ENCODE measurements at places on chromosomes 4 and X.

DNA sequence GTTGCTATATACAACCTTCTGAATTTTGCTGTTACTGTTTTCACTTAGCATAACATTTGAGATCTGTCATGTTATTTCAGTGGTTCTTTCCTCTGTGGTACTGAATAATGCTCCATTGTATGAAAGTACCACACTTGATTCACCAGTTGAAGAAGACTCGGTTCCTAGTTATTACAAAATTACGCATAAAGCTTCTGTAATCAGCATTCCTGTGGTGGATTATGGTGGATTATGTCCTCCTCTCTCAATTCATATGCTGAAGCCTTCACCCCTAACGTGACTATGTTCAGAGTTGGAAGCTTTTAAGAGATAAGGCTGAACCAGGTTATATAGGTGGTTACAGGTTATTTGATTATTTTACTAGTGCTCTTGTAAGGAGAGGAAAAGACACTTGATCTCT is 2143.5 kb upstream of the AGA start:
- DNase-seq: no peak

GRCh38 chrX:150160656-150161055 is 202.5 kb upstream of the MAMLD1 start:
- no peak for DNase-seq

GRCh38 chr4:140091305-140091704 is 62.7 kb downstream of the MAML3 start:
- DNase-seq: no peak

DNA sequence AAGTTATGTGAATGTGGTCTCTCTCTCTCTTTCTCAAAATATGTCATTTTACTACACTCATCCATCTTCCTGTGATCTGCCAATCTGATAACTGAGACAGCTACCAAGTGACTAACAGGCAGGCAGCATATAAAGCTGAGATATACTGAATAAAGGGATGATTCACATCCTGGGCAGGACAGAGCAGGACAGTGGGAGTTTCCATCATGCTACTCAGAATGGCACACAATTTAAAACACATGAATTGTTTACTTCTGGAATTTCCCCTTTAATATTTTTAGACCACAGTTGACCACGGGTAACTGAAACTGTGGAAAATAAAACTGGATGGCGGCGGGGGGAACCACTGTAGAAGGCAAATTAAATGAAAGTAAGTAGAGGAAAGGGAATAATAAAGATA is 58.6 kb upstream of the DCTD start:
- peak; percentile 76 for DNase-seq

DNA sequence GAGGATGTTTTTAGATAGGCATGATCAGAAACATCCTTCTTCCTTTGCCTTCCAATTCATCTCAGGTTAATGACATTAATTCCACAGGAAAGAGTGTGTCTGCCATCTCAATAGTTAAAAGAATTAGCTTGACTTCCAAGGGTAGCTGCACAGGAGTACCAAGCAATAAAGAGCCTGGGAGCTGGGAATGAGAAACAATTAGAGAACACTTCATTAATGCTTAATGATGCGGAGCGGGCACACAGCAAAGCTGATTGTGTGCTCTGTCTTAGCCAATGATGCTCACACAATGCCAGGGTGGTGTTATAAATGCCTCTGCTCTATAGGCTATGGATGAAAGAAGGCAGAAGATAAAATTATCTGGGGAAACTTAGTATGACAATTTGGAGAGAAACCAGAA is 1052.5 kb upstream of the LCORL start:
- no peak for DNase-seq

DNA sequence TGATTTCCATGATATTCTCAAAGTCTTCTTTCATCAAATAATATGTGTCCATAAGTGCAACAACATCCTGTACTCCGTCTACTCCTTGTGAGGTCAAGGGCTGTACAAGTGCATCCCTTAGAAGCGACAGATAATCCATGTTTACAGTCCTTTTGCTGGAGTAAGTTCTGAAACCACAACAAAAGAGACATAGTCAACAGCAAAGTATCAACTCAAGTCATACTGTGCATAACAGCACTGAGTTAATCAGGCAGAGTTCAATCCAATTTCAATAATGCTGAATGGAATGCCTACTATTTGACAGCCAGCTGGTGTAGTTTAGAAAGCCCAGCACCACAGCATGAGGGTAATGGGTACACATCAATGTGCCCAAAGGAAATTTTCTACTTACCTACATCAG is 74.5 kb downstream of the RFC1 start:
- DNase-seq: no peak

- no peak for DNase-seq
Measured at GRCh38 chr4:39657465-39657864, 18.8 kb upstream of the SMIM14 start.

GRCh38 chr4:172344308-172344938 is 531.2 kb downstream of the GALNTL6 start:
- DNase-seq: no peak

GRCh38 chrX:34653811-34654210 is 3.3 kb downstream of the TMEM47 start:
- no peak for DNase-seq

DNA sequence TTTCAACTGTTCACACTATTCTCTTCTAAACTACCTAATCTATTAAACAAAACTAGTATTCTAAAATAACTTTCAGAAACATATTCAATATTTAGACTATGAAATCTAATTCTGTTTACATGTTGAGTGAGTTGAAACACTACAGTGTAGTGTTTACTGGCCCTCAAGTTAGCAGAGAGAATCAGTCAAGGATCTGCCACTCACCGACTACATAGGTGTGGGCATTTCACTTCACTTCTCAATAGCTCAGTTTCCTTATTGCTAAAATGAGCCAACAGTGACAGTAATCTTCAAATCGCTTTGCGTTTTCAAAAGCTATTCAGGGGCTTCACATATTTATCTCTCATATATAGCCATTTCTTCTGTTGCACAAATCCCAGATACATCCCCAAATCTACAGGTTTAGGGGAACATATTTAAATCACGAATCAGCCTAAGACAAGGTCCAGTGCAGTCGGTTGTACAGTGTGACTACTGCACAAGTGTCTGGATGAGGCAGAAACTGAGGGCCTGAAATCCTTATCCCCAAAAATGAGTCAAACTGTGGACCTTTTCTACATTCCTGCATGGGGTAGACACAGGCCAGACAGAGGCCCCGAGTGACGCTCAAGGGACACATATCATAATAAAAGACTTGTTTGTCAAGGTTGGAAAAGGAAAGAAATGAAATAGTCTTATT is 129.8 kb downstream of the PPP3CA start:
- DNase-seq: no peak

DNA sequence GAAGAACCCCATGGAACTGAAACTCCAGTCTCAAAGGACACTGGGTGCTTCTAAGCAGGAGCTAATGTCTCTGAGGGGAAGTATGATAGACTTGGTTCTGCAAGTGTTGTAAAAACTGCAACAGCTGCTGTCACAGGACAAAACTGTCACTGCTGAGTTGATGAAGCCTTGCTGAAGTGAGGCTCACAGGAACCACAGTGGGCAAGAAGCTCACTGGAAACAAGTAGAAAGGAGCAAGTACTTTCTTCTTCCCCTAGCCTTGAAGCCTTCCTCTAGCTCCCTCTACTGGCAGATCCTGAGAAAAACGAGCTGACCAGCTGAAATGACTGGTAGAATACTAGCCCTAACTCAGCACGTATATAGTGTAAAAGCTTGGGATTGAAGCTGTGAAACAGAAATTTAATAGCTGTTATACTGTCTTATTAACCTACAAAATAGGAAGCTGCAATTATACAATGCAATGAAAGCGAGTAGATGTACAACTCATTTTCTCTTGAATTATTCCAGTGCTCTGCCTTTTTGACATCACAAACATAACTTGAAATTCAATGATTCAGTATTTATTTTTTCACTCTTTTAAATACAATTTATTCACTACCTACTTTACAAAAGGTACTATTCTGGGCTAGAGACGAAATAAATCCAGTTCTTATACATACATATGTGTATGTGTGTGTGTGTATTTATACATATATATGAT is 91.4 kb downstream of the GABRB1 start:
- peak; percentile 4 for DNase-seq
